NCI-H1436 treated with DMSO at 0.1 percent for 48 hours (cell line): ENCODE measurements at places on chromosomes 1 and 21.

GRCh38 chr1:166237675-166238074, 70.9 kb upstream of the FAM78B start:
- no peak for DNase-seq

- no peak for DNase-seq
Measured at GRCh38 chr1:206470692-206471414, 577 bp downstream of the IKBKE start.

DNA sequence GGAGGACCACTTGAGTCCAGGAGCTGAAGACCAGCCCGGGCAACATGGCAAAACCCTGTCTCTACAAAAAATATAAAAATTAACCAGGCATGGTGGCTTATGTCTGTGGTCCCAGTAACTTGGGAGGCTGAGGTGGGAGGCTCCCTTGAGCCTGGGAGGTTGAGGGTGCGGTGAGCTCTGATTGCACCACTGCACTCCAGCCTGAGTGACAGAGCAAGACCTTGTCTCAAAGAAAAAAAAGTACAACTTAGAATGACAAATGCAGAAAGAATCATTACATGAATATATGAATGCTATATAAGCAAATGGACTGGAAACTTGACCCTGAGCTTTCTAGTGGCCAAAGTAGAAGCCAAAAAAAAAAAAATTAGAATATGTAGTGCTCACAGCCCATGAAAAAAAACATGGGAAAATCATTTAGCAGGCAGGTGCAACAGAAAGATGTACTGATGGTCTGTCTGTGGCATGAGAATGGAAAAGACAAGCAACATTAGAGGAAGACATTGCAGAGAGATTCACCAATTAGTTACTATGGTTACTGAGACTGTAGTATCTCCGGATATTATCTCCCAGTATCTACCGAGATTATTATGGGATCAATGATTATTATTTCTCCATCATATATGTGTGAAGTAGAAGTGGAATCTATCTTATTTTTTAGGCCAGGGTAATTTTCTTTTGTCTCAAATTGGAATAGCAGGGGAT, 19.2 kb downstream of the ELAPOR1 start:
- DNase-seq: no peak

GRCh38 chr1:67118191-67118590, 16.6 kb downstream of the C1orf141 start:
- no peak for DNase-seq

DNA sequence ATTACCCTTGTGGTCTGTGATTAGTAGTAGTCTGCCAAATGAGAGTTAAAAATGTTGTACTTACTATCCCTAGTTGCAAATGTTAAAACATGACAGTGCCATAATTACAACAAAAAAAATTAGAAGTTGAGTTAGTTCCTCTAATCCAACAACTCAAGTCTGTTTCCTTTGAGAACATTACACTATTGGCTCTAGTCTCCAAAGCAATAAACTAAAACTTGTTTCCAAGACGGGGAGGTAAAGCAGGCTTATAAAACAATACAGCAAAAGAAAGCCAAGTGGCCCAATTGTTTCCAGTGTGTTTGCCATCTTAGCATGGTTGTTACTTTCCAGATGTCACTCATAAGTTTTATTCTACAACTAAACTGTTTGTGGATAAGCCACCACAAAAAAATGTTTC, 11.6 kb downstream of the KYAT3 start:
- DNase-seq: no peak

GRCh38 chr1:99084562-99084961, 79.9 kb upstream of the PLPPR5 start:
- no peak for DNase-seq

DNA sequence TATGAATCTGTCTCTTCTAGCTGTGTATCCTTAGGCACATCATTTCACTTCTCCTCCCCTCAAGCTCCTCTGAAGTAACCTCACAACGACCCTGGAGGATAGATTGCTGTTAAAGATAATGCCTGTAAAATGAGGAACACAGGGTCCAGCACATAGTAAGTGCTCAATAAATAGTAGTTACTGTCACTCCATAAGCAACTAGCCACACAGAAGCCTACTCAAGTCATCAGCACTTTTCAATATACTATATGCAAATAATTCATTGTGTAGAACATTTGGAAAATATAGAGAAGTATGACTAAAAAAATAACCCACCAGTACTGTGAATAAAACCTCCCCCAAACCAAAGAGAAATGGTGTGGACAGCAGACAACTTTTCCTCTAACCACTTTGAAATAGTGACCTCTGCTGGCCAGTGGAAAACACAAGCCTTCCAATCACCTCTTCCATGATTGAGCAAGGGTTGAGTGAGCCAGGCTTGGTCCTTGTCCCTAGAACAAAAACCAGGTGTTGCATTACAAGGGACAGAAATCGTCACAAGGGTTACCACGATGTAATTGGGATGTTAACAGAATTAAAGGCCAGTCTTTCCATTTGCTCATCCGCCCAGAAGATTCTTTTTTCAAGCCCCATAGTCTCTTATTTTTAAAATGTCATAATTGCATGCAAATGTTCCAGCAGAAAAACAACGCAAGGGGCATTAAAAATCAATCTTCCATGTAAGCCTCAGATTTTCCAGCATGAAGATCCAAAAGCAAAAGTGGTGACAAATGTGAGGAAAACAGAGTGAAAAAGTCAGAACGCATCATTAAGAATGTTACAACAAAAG, 15.7 kb upstream of the GLIS1 start:
- DNase-seq: no peak

DNA sequence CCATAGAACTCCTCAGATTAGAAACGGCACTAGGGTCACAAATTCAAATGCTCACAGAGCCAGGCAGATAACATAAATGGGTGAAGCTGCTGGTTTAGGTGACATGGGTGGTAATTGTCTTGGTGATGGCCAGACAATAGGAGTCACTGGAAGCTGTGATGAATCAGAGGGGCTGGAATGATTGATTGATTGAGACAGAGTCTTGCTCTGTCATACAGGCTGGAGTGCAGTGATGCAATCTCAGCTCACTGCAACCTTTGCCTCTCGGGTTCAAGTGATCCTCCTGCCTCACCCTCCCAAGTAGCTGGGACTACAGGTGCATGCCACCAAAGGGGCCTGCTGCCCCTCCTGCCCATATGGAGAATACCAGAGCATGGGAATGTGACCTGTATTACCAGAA, 63.0 kb downstream of the HIVEP3 start:
- DNase-seq: no peak

DNA sequence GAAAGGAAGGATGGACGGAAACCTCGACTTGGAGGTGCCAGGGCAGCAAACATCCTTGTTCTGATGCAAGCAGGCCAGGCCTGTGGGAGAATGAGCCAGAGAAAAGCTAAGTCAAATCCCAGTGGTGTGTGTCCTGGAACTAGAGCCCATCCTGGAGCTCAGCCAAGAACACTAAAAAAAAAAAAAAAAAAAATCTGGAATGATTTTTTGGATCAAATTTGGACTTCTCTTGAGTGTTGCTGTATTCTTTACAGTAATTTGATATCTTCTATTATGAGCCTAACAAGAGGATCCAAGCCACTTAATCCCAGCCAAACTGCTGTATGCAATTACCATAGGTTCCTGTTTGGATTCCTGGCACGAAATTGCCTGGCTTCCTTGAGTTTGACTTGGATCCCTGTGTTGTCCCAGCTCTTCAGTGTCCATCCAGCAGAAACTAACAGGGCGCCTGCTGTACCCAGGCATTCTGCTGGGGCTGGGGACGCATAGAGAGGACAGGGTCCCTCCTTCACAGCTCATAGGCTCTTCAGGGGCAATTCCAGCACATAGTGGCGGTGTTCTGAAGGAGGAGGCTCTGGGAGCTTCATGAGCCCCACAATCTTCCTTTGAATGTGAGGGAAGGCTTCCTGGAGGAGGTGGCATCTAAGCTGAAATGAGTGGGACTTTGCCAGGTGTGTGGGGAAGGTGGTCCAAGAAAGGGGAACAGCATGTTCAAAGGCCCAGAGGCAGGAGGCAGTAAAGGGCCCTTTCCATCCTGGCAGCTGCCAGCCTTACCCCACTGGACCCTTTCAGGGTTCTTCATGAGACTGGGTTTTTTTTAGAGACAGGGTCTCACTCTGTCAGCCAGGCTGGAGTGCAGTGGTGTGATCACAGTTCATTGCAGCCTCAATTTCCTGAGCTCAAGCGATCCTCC, 24.7 kb downstream of the EPHX1 start:
- no peak for DNase-seq

GRCh38 chr1:246213036-246213435, 294.0 kb downstream of the SMYD3 start:
- DNase-seq: no peak

- peak; percentile 10 for DNase-seq
Measured at GRCh38 chr1:157045250-157046218, at the start of gene ARHGEF11. TSS of gene ARHGEF11 (minus strand) at chr1:157045742. CDS start at chr1:157044330, 1,412 bp downstream.

DNA sequence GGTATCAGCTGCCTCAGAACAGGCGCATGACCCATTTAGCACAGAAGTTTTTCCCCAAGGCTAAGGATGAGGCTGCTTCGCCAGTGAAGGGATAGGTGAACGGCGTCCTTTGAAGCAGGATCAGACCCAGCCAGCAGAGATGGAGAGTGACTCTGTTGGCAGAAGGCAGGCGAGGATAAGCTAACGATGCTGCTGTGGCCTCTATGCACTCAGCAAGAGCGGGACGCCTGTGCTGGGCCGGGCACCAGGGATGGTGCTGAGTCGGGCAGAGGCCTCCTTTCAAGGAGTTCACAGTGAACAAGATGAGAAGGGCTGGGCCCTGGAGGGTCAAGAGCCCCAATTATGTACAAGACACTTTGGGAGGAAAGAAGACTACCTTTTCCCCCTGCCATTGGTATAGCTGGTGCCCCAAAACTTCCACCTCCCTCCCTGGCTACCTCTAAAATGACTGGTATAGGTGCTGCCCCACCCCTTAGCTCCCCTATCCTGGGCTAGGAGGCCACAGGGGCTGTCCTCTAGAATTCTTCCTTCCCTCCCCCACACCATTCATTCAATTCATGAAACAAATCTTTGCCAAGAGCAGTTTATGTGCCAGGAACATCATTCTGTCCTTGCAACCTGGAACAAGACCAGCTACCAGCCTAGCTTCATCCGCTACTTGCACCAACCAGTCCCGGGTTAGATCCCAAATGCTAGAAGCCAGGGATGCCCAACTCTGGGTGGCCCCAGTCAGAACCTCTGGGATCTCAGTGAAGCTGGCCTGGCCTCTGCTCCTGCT, 7.5 kb downstream of the XKR8 start:
- no peak for DNase-seq

GRCh38 chr1:25651036-25651640, 34.5 kb downstream of the MAN1C1 start:
- no peak for DNase-seq

DNA sequence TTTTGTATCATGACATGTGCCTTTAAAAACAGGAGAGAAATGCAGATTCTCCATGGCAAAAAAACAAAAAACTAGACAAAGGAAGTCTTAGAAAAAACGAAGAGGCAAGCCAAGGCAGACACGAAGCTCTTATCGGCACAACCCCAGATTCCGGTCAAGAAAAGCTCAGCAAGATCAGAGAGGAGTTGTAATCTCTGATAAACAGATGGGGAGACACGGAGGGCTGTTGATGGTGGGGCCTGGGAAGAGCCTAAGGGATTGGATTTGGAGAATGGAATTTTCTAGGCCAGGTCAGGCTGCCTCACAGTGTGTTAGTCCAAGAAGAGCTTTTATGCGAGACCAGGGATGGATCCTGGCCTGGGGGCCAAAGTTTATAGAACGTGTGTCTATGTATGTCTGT, 96.2 kb upstream of the AKT3 start:
- no peak for DNase-seq

GRCh38 chr1:31765041-31765467, 914 bp upstream of the ADGRB2 start:
- no peak for DNase-seq

DNA sequence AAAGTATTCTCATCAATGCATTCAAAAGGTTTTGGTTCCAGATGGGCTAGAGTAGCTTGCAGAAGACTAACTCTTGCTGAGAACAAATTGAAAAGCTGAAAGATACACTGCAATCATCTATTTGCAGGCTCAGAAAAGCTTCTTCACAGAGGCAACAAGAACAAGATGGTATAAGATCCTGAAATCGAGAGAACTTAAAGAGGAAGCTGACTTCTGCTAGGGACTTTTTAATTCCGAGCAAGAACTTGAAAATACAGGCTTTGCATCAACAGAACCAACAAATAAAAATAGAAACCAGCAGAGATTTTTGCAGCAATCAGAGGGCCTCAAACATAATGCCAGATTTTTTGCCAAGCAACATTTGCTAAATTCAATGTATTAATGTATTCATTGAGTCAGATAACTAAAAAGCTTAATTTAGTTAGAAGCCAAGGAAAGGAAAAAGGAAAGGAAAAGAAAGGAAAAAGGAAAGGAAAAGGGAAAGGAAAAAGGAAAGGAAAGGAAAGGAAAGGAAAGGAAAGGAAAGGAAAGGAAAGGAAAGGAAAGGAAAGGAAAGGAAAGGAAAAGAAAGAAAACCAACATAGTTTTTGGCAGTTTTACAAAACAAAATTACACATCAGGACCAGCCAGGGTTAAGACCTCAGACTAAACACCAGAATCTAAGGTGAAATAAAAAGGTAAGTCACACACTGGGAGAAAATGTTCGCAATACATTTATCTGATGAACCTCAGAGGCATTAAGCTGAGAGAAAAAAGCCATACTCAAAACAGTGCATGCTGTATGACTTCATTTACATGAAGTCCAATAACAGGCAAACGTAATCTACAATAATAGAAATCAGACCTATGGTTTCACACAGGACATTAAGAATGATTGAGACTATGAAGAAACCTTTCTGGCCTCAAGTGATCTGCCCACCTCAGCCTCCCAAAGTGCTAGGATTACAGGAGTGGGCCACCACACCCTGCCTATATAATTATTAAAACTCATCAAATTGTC, 42.6 kb downstream of the FAF1 start:
- DNase-seq: no peak

GRCh38 chr1:15063346-15063745, 90.2 kb upstream of the TMEM51 start:
- DNase-seq: no peak

DNA sequence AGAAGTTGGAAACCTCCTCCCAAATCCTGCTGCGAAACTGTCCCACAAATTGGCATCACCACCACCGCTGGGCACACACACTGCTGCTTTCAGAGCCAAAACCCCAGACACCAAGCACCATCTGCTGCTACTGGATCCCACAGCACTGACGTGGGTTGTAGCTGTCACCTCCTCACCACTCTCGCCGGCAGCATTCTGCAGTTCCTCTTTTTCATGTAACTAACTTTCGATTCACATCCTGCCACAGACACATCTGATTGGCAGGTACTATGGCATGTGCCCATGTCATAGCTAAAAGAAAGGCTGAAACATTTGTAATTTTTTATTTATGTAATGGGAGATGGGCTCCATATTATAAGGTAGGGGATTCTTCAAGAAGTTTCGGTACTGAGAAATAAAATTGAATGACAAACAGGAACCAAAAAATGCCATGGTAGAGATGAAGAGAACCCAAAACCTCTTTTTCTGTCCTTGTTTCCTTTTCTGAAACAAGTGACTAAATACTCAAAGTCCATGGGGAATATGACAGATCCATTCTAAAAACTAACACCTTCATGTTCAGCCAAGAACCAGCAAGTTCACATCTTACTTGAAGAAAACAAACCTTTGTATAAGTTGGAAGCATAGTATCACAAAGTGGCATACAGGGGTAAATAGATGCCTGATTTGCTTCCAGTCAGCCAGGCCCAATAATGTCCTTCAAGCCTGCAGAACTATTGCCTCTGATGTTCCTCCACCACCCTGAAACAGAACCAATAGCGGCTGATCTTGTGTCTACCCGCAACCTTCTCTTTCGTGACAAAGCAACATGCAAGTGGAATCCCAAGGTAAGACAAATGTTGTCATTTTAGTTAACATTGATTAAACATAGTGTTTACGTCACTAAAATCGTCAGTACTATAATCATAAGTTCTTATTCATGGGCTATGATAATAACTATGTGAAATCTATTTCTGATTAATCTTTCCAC, 26.6 kb upstream of the RGS13 start:
- no peak for DNase-seq
